ENCODE measurements at places on chromosomes 5 and 9.

- peak; percentile 53 for DNase-seq
These were observed 26.0 kb downstream of the GARNL3 start for GRCh38 chr9:127290561-127291065.

DNA sequence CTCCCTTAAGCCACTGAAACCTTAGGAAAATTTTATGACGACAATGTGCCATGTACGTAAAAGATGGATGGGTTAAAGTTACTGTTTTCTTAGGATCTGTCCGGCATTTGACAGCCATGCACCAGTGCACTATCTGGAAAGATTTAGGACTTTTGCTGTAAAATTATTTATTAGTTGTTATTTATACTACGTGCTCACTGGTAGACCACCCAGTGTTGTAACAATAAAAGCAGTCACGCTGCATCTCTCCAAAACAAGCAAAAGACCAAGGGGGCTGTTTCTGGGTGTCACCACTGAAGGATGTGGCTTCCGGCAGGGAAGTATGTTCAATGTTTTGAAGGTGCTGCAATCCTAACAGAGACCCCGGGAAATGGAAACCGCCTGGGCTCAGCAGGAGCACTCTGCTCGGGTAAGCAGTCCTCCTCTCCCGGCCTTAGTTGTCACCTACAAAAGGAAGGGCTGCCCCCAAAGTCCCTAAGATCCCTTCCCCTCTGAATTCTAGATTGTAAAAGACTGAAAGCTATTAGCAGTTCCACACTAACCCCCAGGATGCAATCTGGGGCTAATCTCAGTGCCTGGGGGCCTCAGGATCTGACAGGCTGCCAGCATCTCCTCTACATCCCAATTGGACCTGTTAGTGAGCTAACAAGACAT is 38.6 kb downstream of the SAXO1 start:
- no peak for DNase-seq

GRCh38 chr5:111934511-111934910 is 177.5 kb upstream of the NREP start:
- no peak for DNase-seq

DNA sequence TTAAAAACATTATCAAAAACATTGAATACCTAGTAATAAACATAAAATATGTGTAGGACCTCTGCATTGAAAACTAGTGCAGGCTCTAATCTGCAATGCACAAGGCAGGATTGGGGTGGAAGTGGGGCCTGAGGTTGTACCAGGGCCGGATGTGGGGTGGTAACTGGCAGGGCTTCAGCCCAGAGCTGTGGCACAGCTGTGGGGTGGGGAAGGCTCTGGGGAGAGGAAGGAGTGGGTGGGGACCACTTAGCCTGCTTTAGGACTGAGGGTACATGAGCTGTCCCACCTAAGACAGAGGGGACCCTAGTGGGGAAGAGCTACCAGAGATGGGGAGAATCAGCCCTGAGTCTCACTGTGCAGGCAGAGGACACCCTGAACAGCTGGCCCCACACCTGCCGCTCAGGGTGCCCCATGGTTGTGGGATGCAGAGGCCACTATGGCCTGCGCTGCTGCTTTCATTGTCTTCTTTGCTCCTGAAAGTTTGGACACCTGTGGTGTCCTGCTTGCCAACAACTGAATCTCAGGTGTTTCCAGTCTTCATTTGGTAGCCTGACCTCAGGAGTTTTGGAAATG is 311.4 kb downstream of the TLE4 start:
- DNase-seq, result no peak

- DNase-seq, result no peak
These were observed 100.7 kb downstream of the SUSD1 start for GRCh38 chr9:112074250-112075008.

- DNase-seq, result no peak
These were observed 305.7 kb upstream of the KCNN2 start for GRCh38 chr5:114056185-114056538.

DNA sequence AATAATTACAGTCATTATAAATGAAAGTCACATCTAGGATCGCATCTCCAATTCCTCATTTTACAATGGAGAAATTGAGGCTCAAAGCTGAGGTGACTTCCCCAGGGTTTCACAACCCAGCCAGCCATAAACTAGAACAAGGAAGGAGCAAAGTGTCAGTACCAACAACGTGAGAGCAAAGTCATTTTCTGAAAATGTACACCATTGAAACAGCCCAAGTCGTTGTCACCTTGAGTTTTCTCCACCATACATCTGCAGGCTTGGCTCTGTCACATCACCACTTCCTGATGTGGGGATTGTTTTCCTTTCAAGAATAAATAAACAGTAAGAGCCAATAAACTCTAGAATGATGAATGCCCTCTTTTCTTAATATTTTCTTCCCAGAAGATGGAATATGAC is 184.5 kb upstream of the PTGER4 start:
- no peak for DNase-seq

- DNase-seq, result no peak
These were observed 5.9 kb upstream of the NFIL3 start for GRCh38 chr9:91429501-91429900.

- no peak for DNase-seq
These were observed 113.3 kb downstream of the MTREX start for GRCh38 chr5:55421074-55421529.

DNA sequence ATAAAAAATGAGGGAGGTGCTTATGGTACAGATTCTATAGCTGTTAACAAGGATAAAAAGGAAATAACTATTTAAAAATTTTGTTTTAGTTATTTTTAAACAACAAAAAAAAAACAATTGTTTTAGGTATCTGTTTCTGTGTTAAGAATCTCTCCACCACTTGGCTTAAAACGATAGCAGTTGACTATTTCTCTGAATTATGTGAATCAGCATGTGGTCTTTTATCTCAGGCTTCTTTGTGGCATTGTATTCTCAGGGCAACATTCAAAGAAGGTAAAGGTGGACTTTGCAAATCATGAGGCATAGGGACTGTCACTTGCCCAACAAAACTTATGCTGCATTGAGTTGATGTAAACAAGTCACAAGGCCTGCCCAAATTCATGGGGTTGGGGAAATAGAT is 55.2 kb downstream of the ERBIN start:
- DNase-seq, result no peak

DNA sequence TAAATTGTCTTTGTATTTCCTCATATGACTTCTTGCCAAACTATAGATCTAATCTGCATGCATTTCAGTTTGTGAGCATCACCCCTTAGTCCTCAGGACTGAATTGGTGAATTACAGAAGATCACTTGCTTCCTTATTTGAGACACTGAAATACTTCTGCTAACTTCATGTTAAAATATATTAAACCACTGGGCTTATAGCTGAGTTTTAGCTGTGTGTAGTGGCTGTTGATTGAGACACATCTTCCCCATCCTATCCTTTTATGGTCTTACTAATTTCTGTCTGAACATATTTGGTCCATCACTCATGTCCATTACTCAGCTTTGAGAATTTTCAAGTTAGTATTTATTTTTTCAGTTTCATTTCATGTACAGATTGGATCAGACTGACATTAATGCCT is 295.9 kb downstream of the PSAT1 start:
- DNase-seq, result no peak

DNA sequence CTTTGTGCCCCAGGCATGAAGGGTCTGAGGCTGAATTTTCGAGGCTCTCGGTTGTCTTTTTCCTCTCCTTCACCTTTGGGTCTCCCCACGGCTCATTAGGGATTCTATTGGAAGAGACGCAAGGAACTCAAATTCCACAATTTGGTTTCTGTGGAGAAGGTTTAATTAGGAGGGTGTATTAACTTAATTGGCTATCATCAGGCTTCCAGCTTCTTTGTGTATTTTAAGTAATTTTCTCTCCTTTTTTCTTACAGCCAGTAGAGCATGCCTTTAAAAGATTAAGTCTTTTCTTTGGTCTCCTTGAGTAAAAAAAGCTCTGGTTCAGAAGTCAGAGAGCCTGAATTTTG is 115.4 kb downstream of the PDZD2 start:
- no peak for DNase-seq

DNA sequence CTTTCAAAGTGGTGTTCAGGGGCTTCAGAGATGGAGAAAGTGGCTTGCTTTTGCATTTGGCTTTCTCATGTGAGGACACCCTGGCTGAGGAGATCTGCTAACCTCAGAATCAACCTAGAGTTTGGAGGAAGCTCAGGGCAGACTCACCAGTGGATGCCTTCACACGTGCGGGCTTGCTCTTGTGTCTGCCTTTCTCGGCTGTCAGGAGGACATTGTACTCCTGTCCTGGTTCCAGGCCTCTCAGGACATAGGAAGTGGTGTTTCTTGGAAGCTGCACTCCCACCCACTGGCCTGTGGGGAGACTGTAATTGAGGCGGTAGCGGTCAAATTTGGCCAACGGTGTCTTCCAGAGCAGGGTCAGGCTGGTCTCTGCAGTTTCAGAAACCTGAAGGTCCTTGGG is 44.5 kb downstream of the TNC start:
- no peak for DNase-seq
